ENCODE measurements at places on chromosomes 12 and 14.

- DNase-seq, result no peak
Measured at GRCh38 chr14:101134851-101135433, 231.4 kb upstream of the RTL1 start.

- no peak for DNase-seq
Measured at GRCh38 chr14:31106768-31107167, 80.6 kb upstream of the STRN3 start.

- DNase-seq, result no peak
Measured at GRCh38 chr14:45559626-45560025, 306.6 kb upstream of the MIS18BP1 start.

DNA sequence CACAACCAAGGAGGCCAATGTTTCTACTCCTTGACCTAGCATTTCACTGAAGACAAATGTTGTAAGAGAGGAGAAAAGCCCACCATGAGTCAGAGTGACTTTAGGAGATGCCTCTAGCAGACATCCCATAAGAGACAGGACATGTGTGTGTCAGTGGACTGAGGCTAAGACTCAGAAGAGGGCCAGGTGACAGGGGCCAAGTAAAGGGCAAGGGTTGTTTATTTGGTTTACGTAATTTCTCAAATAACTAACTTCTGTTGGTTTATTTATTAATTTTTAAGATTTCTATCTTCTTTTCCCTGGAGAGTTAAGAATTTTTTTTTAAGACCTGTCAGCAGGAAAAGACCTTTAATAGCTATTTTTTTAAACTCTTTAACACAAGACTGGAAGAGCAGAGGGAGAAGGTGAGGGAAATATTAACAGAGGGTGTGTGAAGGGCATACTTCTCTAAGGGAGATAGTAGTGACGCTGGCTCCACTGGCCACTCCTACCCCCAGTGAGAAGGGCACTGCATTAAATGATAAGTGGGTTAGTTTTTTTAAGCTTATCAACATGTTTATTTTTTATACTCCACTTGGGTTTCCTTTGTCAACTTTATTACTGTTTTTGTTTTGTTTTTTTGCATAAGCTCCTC is 3.4 kb downstream of the PNP start:
- DNase-seq, result no peak

DNA sequence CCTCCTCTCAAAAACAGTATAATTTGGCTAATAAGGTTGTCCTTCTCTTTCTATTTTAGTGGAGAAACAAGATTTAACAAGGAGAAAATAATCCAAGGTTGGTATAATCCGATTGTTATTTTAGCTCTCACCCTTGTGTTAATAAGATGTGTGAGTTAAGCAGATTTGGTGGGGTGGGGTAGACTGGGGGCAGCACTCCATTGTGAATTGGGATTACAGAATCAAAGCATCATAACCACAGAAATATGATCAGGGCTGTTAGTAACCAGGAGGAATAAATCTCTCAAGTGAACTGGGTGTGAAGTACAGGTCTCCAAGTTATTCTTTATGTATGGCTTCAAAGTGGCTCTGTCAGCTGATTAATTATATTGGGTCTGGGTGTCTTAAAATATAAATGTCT is 10.2 kb downstream of the TIGAR start:
- no peak for DNase-seq

DNA sequence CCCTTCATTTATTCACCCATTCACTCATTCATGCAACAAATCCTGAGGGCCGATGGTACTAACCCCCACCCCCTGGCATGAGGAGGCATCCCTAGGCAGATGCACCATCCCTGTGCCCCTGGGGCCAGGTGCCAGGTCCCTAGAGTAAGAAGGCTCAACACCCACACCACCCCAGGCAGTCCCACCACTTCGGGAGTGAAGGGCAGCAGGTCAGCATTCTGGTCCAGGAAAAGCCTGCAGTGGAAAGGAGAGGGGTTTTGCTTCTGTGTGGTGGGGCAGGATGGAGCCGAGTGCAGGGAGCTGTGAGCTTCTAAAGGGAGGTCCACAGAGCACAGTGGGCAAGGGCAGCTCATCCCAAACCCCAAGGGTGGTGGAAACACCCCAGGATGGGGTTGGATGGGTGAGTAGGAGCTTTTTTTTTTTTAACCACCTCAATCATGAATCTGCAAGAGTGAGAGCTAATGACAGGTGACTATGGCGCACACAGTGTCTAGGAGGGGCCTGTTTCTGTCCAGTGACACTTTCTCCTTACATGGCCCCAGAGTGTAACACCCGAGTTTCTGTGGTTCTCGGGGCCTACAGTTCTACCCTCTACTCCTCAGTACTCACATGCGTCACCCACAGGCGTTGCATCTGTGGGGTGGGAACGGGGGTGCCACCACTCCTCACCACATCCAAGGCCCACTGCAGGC is 414.3 kb downstream of the TMEM121 start:
- DNase-seq, result no peak

DNA sequence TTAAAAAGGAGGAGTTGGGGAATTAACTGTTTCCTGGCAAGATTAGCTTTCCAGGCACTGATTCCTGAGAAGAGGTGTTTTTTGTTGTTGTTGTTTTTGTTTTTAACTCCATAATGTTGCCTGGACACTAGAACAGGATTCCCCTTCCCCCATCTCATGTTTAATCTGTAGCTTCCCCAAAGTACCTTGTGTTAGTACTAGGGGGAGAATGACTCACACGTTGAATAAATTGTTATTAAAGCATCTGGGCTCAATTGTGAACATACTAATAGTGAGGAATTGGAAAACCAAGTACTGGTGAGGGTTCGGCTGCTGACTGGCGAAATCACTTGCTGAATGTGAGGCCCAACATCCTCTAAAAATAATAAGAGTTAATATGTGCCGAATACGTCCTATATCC is 1.3 kb upstream of the GNG2 start:
- no peak for DNase-seq

- no peak for DNase-seq
Measured at GRCh38 chr12:130739571-130739970, 23.5 kb upstream of the RIMBP2 start.

- DNase-seq, result no peak
Measured at GRCh38 chr12:111072299-111072698, 151.9 kb upstream of the MYL2 start.

DNA sequence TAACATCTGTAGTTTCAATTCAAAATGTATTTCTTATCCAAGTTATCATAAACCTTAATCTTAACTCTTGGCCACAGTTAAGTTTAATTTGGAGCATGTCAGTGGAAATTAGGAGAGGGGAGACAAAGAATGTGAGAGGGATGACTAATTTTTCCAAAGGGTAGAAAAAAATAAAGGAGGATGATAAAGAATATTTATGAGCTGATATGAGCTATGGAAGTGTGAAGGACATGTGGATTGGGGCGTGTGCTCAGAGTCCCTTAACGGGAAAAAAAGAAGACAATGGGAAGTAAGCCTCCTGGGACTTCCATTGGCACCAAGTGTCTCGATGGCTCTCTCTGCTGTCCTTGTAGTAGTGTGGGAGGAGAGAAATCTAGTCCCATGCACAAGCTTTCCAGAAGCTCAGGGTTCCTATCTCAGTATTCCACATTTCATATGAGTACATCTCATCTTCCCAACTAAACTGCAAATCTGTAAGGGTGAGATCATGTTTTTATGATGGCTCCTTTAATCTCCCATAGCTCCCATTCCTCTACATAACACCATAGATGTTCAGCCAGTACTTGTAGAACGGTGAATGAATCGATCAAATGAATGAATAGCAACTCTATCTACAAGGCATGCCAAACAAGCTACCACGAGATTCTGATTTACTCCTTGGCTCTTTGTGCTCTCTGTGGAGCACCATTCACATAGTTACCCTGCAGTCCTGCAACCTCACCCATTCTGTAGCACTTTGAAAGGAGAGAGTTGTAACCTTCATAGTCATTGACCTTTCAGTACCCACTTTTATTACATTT is 27.4 kb downstream of the BCL2L14 start:
- DNase-seq, result no peak

- DNase-seq, result no peak
Measured at GRCh38 chr12:67919406-67919805, 69.8 kb upstream of the IFNG-AS1 start.

- no peak for DNase-seq
Measured at GRCh38 chr12:28343713-28344112, 153.5 kb downstream of the CCDC91 start.

DNA sequence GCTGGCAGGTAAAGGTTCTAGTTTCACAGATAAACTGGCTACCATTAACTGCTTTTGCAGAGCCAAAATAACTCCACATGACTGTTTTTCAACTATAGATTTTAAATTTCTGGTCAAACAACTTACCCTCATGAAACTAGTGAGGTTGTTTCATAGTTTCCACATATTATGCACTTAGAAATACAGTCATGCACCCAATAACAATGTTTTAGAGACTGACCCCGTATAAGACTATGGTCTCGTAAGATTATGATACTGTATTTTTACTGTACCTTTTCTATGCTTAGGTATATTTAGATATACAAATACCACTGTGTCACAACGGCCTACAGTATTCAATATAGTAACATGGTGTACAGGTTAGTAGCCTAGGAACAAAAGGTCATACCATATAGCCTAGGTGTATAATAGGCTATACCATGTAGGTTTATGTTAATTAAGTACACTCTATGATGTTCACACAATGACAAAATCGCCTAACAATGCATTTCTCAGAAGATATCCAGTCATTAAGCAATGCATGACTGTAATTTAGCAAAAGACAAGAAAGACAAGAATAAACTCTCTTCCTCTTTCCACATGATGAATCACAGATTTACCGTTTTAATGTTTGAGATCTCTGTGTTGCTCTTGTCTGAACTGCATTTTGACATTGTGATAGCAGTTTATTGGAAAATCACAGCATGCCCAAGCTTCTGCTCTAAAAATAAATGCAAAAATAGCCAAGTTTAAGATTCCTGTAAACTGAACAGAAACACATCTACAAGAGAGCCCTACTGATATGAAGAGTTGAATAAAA is 17.1 kb downstream of the DICER1 start:
- DNase-seq, result no peak

- no peak for DNase-seq
Measured at GRCh38 chr12:108507971-108508642, 7.0 kb upstream of the FICD start.

- DNase-seq, result no peak
Measured at GRCh38 chr14:68556253-68556652, 236.6 kb downstream of the ZFP36L1 start.

DNA sequence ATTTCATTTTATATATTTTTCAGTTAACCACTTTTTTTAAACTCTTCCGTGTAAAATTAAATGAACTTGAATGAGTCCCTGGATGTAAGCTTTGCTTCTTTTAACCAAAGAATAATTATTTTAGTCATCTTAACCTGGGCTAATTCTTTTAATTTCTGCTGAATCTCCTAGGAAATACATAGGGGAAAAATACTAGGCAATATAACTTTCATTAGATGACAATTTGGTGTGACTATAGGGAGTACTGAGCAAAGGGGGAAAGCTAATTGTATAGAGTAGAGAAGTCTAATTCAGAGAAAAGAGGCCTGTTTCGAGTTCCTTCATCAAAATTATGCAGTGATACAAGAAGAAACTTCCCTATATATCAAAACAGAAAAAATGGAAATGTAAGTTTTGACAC is 388.1 kb downstream of the NOVA1 start:
- no peak for DNase-seq

DNA sequence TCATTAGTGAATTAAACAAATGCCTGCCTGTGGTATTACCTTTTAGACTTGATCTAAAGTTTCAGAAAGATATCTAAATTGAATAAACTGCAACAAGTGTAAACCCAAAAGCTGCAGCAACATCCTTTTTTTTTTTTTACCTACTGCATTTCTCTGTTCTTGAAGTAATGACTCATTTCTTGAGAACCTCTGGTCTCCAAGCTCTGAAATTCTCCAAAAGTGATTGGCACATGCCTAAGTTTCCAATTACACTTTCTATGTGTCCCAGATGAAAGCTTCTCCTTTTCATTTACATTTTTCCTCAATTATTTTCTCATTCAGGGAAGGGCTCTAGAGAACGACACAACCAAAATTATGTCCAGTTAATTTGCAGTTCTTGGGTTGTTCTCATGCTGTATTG is 435.2 kb upstream of the DCN start:
- no peak for DNase-seq

GRCh38 chr14:101961746-101962502 is 2.4 kb upstream of the DYNC1H1 start:
- DNase-seq, result no peak

DNA sequence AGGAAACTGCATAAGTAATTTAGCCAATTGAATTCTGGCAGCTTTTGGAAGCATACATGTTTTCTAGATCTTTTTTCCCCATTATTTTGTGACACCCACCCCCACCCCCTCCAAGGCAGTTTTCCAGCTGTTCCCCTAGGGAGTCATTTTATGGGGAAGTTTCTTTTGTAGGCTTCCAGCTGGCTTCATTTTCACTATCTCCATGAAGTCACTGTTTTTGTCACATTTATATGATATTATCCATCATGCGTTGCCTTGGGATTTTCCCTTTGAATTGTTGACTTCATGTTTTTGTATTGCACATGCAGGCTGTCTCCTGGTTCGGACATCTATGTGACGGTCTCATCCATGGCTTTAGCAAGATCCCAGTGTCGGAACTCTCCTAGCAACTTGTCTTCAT is 233.6 kb upstream of the RGS6 start:
- DNase-seq, result no peak

DNA sequence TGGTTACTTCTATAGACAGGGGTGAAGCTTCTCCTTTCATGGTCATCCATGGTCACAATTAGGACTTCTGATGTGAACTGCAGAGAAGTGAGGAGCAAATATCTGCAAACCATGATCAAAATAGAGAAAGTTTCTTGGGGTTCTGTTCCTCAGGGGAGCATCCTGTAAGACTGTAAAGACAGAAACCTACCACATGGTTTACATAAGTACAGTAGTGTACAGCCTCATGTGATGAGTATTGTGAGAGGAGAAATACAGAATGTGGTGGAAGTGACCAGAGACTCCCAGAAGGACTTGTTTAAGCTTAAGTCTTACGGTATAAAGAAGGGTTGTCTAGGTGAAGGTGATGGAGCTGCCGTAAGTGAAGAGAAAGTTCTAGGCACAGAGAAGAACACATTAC is 484.7 kb downstream of the LRIG3 start:
- DNase-seq, result no peak

GRCh38 chr14:105068818-105069217 is 3.6 kb upstream of the GPR132 start:
- no peak for DNase-seq

DNA sequence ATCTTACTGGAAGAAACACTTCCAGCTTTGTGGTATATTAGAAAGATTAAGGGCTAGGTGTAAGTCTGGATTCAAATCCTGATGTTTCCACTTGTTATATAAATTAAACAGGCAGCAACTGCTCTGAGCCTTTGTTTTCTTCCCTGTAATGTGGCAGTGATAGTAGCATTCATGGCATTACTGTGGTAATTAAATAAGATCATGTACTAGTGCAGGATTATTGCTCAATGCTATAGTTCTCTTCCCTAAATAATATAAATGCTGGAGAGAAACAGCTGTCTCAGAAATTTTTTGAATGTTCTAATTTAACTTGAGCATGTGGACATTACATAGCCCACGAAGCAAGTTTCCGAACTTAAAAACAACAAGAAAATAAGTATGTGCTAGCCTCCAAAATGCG is 5.4 kb downstream of the TMEM117 start:
- DNase-seq, result no peak
